ENCODE measurements at places on chromosomes 6 and 20. TPM values are rescaled to one million over a fixed set of nuclear protein-coding genes. Genes with fewer than 3 reads are reported as not detected.

The TRIM40 gene
- not detected for total RNA-seq

The CLVS2 gene
- not detected for total RNA-seq

The OPN5 gene
- not detected for total RNA-seq

The DLK2 gene
- 0.27 TPM for total RNA-seq

Measured in thoracic aorta endothelial cell (primary cell).